ENCODE measurements at places on chromosomes 2 and 18.

DNA sequence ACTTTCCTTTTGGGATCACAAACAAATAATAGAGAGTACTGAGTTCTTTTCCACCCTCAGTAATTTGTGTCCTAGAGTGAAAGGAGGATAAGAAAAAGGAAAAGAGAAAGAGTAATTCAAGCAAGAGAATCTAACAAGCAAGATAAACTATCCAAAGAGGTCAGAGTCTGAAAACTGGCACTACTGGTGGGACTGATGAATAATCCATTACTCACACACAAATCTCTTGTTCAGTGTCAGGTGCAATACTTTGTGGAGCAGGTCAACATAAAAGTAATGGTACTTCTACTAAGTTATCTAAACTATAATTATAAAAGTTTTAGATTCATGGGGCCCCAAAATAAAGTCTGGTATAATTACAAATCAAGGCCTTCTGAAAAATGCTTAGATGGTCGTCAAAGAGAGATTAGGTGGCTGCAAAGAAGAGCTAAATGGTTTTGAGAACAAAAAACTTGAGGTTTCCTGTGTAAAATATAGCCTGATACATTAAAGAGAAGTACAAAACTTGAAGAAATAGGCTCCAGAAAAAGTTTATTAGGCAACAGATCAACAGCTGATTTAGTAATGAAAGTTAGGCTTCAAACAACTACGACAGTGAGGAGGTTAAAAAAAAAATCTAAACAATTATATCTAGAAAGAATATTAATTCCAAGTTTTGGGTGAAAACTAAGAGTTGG lies 109.4 kb downstream of the BAZ2B start:
- no peak for DNase-seq

- no peak for DNase-seq
Observed at GRCh38 chr18:47427923-47428637, 176.6 kb upstream of the SKOR2 start.

DNA sequence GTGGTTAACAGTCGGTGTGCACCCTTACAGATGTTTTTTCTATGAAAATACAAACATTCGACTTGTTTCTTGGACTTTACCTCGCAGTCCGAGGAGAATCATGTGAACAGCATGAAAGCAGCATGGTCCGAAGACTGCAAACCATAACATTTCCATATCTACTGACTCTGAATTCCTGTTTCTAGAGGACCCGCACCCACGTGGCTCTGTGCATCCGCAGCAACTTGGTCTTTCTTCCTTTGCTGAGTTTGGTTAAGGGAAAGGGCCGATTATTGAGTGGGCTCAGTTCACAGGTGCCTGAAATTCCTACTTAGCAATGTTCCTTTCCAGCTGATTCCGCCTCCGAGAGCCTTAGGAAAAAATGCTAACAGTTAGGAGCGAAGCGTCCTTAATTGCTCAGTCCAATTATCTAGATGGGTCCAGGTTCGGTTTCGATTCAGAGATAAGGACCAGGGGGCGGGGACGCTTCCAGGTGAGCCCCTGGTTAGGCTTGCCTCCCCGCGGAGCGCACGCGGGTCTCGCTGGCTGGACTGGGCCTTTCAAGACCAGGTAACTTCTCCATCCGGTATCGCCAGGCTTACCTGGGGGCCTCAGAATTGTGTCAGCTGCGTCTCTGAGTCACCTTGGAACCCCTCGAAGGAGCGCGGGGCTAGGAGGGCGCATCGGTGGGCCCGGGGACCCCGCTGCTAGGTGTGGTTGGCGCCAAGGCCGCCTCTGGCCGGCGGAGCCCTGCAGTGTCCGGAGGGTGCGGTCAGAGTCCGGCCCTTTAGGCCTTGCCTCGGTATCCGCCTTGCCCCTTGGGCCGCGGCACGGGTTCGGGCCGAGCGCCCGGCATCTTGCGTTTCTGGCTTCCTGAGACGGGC lies 1.1 kb upstream of the B3GNT2 start:
- DNase-seq, result no peak

GRCh38 chr18:31513189-31513935 lies 15.4 kb downstream of the DSG2 start:
- no peak for DNase-seq

DNA sequence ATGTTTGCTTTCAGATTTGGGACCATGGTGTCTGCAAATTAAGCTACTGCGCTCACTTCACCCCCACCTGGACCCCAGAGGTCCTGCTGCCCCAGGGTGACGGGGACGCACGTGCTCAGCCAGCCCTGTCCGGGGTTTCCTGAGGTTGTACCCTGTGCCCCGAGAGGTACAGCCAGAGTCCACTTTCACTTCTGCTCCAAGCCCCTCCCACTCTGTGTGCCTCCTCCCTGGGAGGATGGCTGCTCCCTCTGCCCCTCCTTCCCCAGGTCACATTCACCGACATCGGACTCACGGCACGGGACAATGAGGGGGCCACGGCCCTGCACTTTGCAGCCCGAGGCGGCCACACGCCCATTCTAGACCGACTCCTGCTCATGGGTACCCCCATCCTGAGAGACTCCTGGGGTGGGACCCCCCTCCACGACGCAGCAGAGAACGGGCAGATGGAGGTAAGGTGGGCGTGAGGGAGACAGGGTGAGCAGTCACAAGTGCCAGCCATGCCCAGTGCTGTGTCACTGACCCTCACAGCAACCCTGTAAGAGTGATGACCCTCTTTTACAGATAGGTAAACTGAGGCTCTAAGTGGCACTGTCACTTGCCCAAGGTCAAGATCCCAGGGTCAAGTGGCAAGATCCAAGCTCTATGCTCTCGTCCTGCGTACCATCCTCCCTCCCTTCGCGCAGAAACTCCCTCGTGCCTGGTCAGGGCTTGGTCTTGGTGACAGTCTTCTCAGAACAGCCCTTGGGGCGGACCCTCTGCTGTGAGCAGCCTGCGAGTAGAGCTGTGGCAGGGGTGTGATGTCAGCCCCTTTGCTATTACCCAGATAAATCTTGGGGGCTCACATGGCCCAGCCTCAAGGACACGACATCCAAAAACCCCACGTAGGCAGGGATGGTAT lies 7.6 kb downstream of the ESPNL start:
- DNase-seq, result no peak

- DNase-seq, result peak; percentile 63
Observed at GRCh38 chr2:29528891-29529520, 392.4 kb downstream of the ALK start.

DNA sequence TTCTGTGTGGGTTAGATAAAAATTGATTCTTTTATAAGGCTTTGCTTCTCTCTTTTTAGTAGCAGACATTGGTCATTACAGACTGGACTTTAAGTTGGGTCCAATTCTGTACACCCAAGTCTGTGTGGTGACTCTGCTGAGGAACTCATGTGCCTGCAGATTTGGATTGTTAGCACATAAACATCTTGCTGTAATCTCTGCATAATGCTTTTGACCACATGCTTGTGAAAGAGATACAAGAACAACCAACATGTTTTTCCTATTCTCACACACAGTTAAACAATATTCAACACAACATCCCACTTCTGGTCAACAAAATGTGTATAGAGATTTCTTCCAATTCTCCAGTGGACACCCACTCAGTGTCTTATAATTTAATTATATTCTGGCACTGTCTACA lies 270.1 kb downstream of the RDH14 start:
- no peak for DNase-seq

DNA sequence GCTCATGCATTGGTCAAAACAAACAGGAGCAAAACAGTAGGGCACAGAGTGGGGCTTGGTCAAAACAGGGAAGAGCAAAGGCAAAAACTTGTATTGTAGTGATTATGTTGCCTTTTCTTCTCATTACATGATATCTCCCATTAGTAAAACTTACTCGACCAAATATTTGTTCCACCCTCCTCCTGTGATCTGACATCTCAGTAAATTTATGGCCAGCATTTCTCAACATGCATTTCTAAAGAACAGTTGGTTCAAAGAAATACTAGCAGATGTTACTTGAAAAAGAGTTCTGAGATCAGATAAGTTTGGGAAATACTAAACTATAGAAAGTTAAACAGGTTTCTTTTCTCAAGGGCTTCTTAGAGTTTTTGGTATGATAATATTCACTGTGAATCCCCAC lies 423.1 kb downstream of the FIGN start:
- DNase-seq, result no peak

DNA sequence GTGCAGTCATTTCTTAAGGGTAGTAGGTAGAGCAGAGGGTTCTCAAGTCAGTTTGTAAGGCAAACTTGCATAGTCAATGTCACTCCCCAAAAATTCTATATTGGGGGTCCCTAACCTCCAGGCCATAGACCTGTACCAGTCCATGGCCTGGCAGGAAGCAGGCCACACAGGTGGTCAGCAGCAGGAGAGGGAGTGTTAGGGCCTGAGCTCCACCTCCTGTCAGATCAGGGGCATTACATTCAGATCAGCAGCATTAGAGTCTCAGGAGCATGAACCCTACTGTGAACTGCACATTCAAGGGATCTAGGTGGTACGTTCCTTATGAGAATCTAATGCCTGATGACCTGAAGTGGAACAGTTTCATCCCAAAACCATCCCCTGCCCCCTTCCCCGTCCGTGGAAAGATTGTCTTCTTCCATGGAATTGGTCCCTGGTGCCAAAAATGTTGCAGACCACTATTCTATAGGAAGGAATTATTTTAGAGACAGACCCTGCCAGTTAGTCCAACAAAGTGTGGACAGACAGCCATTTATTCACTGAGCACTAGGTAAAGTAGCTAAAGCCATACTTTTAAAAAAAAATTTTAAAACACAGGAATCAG lies 6.7 kb downstream of the COA5 start:
- no peak for DNase-seq
